T follicular helper cell (primary cell): ENCODE measurements at places on chromosomes 12 and 14.

DNA sequence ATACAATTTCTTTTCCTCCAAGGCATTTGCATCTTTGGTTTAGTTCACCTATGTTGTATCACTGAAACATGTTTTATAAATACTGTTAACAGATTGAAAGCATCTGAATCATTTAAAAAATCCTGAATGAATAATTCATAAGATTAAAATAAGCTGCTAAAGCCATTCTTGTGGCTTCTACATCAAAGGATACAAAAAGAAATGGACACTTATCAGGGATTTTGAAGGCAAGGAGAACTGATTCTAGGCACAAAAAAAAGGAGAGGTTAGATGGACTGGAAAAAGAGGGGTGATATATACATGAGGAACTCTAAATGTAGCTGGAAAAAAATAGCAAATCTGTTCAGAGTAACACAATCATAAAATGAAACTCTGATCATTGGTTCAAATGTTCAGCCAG lies 5.8 kb upstream of the OVCH1 start:
- no peak for DNase-seq

- DNase-seq, result no peak
These were observed 176.7 kb downstream of the CALM1 start for GRCh38 chr14:90573385-90574105.

DNA sequence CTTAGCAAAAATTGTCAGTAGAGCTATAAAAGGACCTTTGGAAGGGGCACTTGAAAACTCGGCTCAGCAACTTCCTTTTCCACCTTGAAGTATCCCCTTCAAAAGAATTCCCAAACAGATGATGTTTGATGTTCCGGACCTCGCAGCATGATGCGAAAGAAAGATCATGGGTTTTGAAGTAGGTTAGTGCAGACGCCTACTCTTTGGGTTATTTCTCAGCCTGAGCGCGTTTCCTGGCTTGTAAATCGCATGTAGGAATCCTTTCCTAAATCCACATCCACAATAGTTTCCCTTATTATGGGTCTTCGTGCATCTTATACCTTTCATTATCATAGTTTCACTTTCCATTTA lies 584 bp upstream of the NEDD1 start:
- DNase-seq, result no peak

DNA sequence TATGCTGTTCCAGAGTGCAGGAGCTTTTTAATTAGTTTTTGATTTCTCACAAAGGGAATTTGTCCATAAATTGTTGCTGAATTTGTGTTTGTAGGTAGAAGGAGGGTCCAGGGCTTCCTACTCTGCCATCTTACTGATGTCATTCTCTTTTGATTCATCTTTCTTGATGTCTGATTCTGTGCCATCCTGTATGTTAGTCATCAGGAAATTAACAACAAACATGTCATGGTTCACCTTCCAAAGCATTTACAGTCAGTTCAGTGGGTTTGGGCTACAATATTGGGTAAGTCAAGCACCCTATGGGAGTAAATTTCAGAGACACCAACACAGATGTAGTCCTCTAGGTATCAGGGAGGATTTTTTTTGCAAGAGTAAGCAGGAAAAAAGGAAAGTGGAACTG lies 135.2 kb upstream of the SLC38A2 start:
- no peak for DNase-seq

DNA sequence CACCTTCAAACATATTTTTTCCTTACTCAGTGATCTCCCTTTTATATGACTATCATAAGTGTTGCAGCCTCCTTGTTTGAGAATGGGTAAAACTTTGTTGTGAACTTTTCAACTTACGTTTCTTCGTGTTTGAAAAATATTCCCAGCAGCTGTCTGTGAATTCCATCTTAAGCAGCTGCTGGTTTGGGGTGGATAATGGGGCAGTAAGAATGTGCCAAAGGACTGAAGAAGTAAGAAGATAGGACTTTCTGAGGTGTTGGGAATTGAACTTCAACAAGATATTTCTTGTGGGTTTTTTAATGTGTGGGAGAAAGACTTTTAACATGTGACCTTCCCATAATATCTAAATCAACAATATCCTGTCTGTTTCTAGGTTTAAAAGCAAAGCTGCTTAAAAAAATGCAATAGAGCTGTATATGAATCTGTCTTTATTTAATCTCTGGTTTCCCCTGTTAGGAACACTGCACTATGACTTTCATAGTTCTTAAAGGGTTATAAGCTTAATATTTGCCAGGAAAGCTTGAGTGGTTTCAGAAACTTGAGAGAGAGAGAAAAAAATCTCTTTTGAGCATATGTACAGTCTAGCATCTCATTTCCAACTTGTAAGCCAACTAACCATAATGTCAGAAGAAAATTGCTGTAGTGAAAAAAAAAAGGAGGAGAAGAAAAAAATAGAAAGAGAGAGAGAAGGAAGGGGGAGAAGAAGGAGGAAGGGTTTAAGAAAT lies 1659.2 kb upstream of the FLRT2 start:
- DNase-seq, result no peak

GRCh38 chr14:99716850-99717681 lies 33.0 kb downstream of the CYP46A1 start:
- no peak for DNase-seq

GRCh38 chr12:130806574-130806973 lies 32.5 kb downstream of the STX2 start:
- DNase-seq, result no peak

- no peak for DNase-seq
These were observed 17.4 kb upstream of the COL2A1 start for GRCh38 chr12:48021485-48022179.

DNA sequence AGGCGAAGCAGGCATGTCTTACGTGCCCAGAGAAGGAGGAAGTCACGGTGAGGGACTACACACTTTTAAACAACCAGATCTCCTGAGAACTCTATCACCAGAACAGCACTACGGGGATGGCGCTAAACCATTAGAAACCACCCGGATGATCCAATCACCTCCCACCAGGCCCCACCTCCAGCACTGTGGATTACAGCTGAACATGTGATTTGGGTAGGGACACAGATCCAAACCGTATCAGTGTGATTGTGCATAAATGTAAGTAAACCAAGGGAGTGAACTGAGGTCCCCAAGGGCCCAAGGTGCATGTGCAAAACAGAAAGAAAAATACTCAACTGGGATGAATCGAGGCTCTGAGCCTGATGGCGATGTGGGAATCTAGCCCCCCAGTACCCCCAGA lies 134.2 kb downstream of the DICER1 start:
- DNase-seq, result no peak

DNA sequence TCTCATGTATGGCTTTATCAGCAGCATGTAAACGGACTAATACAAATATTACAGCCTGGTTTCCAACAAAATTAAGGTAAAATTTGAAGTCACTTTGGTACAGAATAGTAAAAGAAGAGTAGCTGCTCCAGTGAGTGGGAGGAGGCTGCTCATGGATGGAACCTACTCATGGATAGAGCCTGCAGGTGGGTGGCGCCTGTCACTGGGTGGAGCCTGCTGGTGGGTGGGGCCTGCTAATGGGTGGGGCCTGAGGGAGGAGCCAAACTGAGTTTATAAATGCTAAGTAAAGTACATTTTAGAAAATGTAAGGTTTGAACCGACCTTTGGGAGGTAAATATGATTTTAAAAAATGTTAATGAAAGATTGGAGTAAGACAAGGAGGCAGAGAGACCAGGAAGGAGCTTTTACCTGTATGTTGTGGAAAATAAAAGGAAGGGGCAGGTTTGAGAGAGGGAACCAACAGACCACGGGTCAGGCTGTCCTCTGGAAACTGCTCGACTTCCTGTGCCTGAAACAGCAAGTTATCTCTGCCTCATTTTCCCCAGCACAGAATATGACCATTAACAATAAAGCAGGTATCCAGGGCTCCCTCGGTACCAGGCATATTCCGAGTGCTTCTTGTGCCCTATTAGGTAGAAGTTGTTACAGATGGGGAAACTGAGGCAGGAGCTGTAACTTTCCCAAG lies 55.9 kb upstream of the SEL1L start:
- no peak for DNase-seq

DNA sequence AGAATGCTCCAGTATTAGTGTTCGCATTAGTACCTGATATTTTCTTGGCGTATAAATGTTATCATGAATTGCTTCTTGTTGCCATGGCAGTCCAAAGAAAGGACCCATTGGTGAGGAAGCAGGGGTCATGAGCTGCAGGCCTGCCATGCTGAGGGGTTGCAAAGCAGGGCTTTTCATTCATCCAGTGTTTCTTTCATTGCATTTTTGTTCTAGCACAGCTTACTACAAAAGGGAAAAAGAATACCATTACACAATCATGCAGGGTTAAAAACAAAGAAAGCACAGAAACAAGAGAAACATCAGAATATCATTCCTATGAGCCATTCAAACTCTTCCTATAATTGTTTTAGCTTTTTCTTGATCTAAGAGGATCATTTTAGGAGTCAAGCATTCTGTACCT lies 24.0 kb downstream of the DICER1 start:
- no peak for DNase-seq

- DNase-seq, result no peak
These were observed 4.9 kb upstream of the KIF26A start for GRCh38 chr14:104133496-104133895.

DNA sequence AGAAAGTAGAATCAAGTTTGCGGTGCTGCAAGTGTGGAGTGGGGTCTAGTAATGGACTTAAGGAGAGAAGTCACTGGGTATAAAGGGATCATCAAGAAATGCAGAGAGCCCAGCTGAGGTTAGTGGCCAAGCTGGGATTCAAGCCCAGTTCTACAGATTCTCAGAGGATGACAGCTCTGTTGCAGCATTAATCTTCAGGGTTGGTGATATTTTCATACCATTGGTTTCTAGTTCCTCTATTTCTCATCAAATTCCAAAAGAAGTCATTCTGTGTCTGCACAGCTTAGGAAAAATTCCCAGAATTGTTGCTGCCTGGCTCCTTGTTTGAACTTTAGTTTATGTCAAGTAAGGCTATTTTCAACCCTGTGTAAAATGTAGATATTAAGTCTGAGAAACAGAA lies 169.5 kb upstream of the NTF3 start:
- DNase-seq, result no peak

GRCh38 chr12:9902539-9903228 lies 21.4 kb downstream of the KLRF2 start:
- DNase-seq, result no peak

GRCh38 chr14:41167040-41167439 lies 439.6 kb upstream of the LRFN5 start:
- no peak for DNase-seq

DNA sequence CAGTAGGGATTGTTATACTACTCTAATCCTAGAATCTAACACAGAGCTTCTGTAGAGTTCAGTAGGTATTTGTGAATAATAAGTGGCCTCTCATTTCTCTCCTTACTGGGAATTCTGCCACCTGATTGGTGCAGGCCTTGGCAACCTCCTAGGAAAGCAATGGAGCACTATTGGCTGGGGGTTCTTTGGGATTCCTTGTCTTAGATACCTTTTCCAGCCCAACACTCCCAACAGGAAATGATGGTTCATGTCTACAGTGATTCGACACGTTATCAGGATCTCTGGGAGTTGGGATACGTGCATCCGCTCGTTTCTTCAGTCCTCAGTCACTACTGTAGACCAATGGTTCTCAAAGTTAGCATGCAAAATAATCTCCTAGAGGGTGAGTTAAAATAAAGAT lies 67.4 kb downstream of the ELK3 start:
- no peak for DNase-seq

- DNase-seq, result no peak
These were observed 19.7 kb downstream of the FOS start for GRCh38 chr14:75298187-75298965.

DNA sequence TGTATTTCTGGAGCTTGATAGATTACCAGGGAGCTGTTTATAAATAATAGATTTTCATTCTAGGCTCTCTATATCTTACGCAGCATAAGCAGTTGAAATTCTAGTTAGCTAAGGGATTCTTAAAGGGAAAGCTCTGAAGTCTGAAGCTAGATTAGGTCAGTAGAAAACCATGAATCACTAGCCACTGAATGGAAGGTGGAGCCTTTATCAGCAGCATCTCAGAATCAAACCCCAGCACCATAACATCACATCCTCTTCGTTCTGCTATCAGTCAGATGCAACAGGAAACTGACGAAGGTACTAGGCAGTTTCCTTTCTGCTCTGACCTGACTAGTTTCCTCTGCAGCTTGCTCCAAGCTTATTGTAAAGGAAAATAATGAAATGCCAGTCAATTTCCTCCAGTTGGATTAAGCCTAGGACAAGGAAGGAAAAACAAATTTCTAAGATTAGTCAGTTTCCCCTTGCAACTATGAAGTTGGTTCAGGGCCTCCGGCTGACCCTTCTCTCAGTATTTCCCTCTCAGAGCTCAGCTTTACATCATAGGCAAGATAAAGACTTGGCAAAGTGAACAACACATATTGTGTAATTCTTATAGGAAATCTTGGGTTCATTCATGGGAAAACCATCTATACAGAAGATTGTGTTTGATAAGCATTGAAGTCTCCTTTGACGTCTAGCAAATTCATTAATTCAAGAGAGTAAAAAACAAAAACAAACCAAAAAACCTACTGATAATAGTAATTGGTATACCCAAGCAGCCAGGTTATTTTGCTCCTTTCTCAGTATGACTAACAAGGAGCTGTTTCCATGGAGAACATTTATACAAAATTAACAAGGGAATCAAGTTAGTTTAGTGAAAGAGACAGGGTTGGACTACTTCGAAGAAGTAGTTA lies 43.4 kb upstream of the CFAP54 start:
- peak; percentile 52 for DNase-seq

GRCh38 chr14:61145034-61145902 lies 135.9 kb downstream of the TMEM30B start:
- no peak for DNase-seq

DNA sequence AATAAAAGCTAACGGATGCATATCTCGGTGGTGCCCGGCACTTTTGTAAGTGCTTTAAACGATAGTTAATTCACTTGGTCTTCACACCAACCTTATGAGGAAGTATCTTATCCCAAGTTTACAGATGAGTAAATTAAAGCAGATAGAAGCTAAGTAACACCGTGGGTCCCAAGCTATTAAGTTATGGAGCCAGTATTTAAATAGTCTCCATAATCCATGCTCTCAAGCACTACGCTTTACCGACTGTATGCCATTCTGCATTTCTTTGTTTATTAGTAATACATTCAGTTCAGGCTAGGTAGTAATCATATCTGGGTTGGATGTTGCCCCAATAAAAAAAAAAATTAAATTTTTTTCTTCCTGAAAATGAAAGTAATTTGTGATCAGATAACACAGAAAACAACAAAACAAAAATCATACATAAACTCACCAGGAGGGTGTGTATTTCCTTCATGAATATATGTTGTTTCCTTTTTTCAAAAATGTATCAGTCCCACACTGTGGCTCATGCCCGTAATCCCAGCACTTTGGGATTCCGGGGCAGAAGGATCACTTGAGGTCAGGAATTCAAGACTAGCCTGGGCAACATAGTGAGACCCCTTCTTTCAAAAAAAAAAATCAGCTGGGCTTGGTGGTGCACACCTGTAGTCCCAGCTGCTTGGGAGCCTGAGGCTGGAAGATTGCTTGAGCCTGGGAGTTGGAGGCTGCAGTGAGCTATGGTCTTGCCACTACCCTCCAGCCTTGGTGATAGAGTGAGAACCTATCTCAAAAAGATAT lies 1.4 kb upstream of the M6PR start:
- no peak for DNase-seq

GRCh38 chr12:106582641-106583230 lies at the start of gene RFX4:
TSS of gene RFX4 (plus strand) at chr12:106583004. CDS start at chr12:106583321, 317 bp downstream.
- no peak for DNase-seq

- DNase-seq, result no peak
These were observed 448.7 kb upstream of the OR4E1 start for GRCh38 chr14:22122227-22122818.

- DNase-seq, result no peak
These were observed 75.2 kb downstream of the GPR135 start for GRCh38 chr14:59389936-59390335.
